ENCODE measurements at places on chromosomes 13 and 19.

DNA sequence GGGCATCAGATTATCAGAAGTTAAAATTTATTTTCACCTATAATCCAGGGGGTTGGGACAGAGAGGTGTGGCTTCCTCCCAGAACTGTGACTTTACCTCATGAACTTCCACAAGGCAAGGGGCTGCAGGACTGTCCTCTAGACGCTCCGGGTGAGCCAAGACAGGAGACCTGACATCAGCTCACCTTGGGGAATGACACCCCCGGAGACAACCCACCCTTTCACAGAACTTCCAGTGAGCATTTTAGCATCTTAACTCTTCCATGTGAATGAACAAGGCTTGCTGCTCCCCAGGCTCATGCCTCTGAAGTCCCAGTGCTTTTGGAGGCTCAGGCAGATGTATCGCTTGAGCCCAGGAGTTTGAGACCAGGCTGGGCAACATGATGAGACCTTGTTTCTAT, 29.4 kb upstream of the TFDP1 start:
- no peak for DNase-seq

GRCh38 chr19:3034656-3035541, 5.8 kb upstream of the TLE2 start:
- no peak for DNase-seq

DNA sequence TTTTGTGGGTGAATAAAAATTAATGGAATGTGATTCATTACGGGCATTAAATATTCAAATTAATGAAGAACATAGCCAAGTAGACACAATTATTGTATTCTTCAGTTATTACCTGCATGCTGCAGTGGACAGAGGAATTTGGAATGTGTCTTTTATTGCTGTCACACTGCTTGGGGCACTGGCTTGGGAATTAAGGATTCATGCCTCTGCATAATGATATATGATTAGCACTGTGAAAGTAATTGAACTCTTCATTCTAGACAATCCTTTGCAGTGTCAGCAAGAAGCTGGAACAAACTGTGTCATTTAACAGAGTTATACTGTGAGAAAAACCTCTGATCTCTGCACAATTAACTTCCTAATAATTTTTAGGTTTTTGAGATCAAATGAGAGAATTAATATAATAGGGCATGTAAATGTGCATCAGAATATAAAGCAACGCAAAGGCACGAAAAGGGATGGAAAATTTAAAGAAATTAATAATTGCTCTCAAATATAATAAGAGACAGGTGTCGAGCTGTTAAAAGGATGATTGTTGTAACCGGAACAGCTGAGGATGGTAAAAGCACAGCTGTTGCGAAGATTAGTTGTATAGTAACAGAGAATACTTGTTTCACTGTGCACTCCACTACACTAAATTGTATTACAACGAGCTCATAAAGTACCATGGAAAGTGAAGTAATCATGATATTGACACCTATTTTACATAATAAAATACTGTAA, 235.1 kb upstream of the MIR17HG start:
- no peak for DNase-seq

DNA sequence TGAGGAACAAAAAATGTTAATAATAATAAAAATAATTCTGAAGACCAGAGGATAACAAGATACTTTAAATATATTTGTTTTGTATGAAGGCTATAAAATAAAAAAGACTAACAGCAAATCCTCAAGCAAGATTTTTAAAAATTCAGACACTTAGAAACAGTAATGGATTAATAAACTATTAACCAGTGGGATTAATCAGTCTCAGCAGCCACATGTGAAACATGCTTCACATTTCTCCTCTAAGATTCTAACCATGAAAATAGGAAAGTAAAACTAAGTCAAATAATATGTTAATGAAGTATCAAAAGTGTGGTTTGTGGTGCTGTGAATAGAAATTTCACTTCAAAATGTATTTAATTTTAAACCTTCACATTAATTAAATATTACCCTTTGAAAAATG, 57.4 kb downstream of the KCNRG start:
- no peak for DNase-seq

- no peak for DNase-seq
These were observed 1887.4 kb downstream of the PCDH9 start for GRCh38 chr13:65342541-65343337.

DNA sequence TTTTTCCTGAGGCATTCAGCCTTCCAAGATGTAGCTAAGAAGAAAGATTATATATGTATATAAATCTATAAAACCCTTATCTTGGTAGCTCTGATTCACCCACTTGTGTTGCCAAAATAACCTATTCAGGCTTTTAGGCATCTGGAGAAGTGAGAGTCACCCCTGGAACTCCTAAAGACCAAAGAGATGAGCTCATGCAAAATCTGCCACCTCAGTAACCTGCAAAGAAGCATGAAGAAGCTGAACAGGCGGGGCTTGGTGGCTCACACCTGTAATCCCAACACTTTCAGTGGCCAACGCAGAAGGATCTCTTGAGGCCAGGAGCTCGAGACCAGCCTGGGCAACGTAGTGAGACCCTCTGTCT, 393.7 kb downstream of the FOXO1 start:
- no peak for DNase-seq

DNA sequence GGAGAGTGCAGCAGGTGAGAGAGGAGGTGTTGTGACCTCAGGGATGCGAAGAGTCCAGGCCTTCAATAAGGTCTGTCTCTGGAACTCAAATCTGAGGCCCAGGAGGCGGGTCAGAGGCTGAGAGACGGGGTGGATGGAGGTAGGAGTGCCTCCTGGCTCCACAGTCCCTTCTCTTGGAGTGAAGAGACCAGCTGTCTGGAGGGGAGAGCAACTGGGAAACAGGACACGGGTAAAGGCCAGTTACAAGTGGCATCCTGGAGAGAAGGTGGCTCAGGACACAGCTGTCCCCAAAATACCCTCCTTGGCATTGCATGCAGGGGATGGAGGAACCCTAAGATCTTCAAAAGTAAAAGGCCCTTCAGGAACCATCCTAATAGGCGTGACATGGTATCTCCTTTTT, 19.2 kb downstream of the PDE4A start:
- DNase-seq: peak; percentile 2

DNA sequence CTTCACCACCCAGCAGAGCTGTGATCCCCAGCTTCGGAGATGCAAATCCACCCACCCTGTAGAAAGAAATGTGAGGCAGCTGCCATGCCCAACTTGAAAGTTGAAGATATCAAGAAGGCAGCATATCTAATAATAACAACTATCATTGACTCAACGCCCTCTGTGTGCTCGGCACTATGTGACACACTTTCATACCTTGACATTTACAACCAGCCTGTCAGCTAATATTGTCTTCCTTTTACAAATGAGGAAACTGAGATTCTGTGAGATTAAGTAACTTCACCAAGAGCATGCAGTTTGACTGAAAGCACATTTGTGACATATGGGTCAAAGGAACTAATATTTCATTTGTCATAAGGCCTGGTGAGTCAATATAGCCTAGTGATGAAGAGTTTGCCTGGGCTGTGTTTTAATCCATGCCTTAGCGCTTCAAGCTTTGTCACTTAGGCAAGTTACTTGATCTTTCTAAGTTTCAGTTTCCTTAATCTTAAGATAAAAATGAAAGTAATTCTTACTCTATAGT, 137.0 kb downstream of the FLT1 start:
- DNase-seq: no peak

DNA sequence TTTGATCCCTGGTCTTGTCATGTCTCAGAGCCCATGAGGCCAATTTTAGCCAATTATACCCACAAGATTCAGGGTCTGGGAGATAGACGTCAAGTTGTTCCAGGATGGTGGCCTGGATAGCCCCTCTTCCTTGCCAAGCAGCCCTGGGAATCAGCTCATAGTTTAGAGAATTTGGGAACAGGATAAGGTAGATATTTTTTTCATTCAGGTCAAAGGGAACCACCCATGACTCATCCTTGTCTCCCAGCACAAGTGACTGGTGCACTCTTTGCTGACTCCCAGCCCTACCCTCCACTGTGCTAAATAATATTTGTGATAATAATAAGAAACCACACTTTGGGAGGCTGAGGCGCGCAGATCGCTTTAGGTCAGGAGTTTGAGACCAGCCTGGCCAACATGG, 17.1 kb upstream of the S1PR4 start:
- peak; percentile 57 for DNase-seq

DNA sequence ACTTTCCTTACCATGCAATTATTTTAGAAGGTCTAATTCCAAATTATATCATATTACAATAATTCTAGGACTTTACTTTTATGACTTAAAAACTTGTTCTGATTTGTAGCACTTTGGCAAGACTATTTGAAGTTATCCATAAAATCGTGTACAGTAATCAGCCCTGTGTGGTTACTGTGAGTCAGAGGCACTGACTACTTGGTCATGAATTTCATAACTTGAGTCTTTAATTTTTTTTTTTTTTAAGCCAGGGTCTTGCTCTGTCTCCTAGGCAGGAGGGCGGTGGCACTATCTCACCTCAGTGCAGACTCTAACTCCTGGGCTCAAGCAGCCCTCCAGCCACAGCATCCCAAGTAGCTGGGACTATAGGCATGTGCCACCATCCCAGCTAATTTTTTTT, 1319.2 kb upstream of the SLC10A2 start:
- no peak for DNase-seq

DNA sequence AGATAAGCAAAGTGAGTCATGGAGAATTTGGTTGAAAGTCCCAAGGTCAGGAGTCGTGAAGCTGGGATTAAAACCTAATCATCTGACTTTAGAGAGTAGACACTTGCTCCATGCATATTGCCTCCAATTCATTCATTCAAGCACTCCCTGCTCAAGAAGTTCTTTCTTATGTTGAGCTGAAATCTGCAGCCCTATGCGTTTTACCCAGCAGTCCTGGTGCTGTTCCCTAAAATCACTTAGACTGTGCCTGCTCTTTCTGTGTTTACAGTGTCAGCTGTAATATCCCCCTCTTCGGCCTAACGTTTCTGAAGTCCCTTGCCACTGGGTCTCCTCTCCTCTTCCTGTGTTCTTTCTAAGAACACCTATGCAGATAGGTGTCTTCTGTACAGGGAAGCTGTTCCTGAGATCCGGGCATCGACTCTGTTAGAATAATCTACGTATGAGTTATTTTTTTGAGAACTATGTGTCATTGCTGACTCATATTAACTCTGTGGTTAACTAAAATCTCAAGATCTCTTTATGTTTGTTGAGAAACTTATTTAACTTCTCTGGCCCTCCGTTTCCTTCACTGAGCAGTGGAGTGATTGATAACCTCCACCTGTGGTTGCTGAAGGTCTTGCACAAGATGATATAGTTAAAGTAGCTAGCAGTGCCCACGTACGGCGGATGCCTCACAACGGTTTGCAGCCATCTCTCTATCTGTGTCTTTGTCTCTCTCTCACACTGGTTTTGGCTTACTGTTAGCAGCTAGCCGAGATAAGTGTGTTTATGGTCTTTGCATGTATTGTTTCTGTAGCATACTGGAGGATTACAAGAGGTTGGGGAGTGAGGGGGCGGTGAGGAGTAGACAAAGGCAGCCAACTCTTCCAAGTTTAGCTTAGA, 4.7 kb downstream of the ALOX5AP start:
- DNase-seq: peak; percentile 54

GRCh38 chr19:46866407-46867136, 5.8 kb downstream of the ARHGAP35 start:
- no peak for DNase-seq

Measured in AG08396 (cell line).